ENCODE measurements at places on chromosomes 16 and 17. TPM values are rescaled to one million over a fixed set of nuclear protein-coding genes. Genes with fewer than 3 reads are reported as not detected.

The MAPK7 gene
- total RNA-seq = 49.9 TPM

The KCNJ12 gene
- total RNA-seq = 4.5 TPM

The KRT17 gene
- total RNA-seq = 9.0 TPM

The KRT13 gene
- total RNA-seq = not detected

The ATF7IP2 gene
- total RNA-seq = 4.6 TPM

The MMP28 gene
- 0.65 TPM for total RNA-seq

The CLDN9 gene
- not detected for total RNA-seq

The HOXB4 gene
- 4.6 TPM for total RNA-seq

The CBLN1 gene
- not detected for total RNA-seq

The TP53TG3B gene
- total RNA-seq = not detected

The PRSS33 gene
- not detected for total RNA-seq

The SCNN1B gene
- total RNA-seq = not detected

The TMEM238L gene
- not detected for total RNA-seq

The TP53I13 gene
- total RNA-seq = 60.3 TPM

The DPEP1 gene
- total RNA-seq = not detected

The SSTR5 gene
- total RNA-seq = not detected

The NAGPA gene
- total RNA-seq = 16.2 TPM

The MTSS2 gene
- total RNA-seq = 31.2 TPM

The OXLD1 gene
- total RNA-seq = 21.6 TPM

The ZNF385C gene
- total RNA-seq = not detected

The HID1 gene
- total RNA-seq = 2.3 TPM

The CYB5B gene
- total RNA-seq = 68.7 TPM

The SDR42E1 gene
- under 0.01 TPM for total RNA-seq

The CACNG1 gene
- total RNA-seq = not detected

The PRSS21 gene
- total RNA-seq = 0.23 TPM

The RCVRN gene
- not detected for total RNA-seq

The DNAI2 gene
- not detected for total RNA-seq

The ZNF652 gene
- total RNA-seq = 12.6 TPM

The IL4R gene
- 76.6 TPM for total RNA-seq

The FXR2 gene
- 42.3 TPM for total RNA-seq

The EMP2 gene
- total RNA-seq = 32.8 TPM

Measured in smooth muscle cell of the pulmonary artery (primary cell).